ENCODE measurements at places on chromosomes 7 and 10. TPM values are rescaled to one million over a fixed set of nuclear protein-coding genes. Genes with fewer than 3 reads are reported as not detected.

GRCh38 chr7:79272066-79272669 lies 181.3 kb downstream of the MAGI2 start:
- no peaks in the 10 kb centered on the region for H3K4me1 ChIP-seq
- no peaks in the 10 kb centered on the region for H3K27me3 ChIP-seq
- no peak for DNase-seq
- H3K36me3 ChIP-seq, result no peaks in the 10 kb centered on the region

- H3K4me3 ChIP-seq, result no peak overlapping the region
- H3K36me3 ChIP-seq, result no peaks in the 10 kb centered on the region
- H3K27ac ChIP-seq, result no peak overlapping the region
- no peaks in the 10 kb centered on the region for H3K27me3 ChIP-seq
- no peak for DNase-seq
Observed at GRCh38 chr7:132232406-132232805, 343.9 kb downstream of the PLXNA4 start.

The LBX1 gene
- total RNA-seq, result not detected

The GOLGA7B gene
- total RNA-seq, result 0.23 TPM

All from prostate gland (tissue), 2 donors.